CD4-positive, CD25-positive, alpha-beta regulatory T cell (primary cell): ENCODE measurements at places on chromosomes 2 and 18. TPM values are rescaled to one million over a fixed set of nuclear protein-coding genes. Genes with fewer than 3 reads are reported as not detected.

DNA sequence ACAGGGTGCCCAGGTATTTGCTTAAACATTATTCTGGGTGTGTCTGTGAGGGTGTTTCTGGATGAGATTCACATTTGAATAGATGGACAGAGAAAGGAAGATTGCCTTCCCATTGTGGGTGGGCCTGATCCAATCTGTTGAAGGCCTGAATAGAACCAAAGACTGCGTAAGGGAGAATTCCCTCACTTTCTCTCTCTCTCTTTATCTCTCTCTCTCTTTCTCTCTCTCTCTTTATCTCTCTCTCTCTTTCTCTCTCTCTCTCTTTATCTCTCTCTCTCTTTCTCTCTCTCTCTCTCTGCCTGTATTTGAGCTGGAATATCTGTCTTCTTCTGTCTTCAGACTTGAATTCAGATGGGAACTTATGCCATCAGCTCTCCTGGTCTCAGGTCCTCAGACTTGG lies 148.4 kb downstream of the FAM124B start:
- DNase-seq = no peak
- peaks cover 2% of the 10 kb centered on the region for H3K27me3 ChIP-seq
- H3K4me1 ChIP-seq = no peaks in the 10 kb centered on the region
- no peaks in the 10 kb centered on the region for H3K36me3 ChIP-seq
- no peak overlapping the region for H3K4me3 ChIP-seq

Gene TMEM163
- total RNA-seq = 0.64 TPM

- H3K36me3 ChIP-seq = no peaks in the 10 kb centered on the region
- no peaks in the 10 kb centered on the region for H3K4me1 ChIP-seq
- no peak overlapping the region for H3K4me3 ChIP-seq
- no peak for DNase-seq
These were observed 181.3 kb upstream of the SIX2 start for GRCh38 chr2:45190481-45190942.

DNA sequence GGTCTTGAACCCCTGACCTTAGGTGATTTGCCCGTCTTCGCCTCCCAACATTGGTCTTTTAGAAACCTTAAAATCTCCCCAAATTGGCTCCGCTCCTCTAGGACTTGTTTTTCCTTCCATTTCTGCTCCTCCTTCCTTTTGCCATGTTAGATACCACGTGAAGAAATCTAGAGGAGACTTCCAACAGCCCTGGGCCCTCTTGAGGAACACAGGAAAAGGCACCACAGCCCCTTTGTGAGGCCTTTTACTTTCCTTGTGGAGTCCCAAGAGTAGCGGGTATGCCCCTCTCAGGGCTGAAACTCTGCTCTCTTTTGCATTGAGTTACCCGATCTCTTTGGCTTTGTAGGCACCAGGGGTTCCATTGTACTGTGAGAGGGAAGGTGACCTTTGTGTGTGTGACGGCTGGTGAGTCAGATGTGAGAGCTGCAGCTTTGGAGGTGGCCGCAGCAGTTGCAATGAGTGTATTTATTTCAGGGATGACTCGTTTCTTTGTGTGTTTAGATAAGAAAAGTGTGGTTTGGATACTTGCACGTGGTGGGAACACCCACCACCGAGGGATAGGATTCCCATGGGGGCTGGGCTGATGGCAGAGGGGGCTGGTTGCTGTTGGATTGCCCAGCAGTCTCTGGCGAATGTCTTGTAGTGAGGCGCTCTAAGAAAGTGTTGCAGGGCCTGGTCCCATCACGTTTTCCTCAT lies 218.4 kb upstream of the HS6ST1 start:
- no peaks in the 10 kb centered on the region for H3K4me1 ChIP-seq
- H3K27ac ChIP-seq = no peak overlapping the region
- H3K36me3 ChIP-seq = no peaks in the 10 kb centered on the region
- no peak overlapping the region for H3K4me3 ChIP-seq

Gene SH3RF3
- 1.4 TPM for total RNA-seq

- no peak for DNase-seq
- H3K27me3 ChIP-seq = no peaks in the 10 kb centered on the region
- H3K27ac ChIP-seq = no peak overlapping the region
- H3K36me3 ChIP-seq = no peaks in the 10 kb centered on the region
- H3K4me1 ChIP-seq = no peaks in the 10 kb centered on the region
These were observed 41.0 kb downstream of the GLI2 start for GRCh38 chr2:120776649-120777048.

Gene CCDC121
- 0.79 TPM for total RNA-seq

Gene PPP1R7
- total RNA-seq = 68.0 TPM

DNA sequence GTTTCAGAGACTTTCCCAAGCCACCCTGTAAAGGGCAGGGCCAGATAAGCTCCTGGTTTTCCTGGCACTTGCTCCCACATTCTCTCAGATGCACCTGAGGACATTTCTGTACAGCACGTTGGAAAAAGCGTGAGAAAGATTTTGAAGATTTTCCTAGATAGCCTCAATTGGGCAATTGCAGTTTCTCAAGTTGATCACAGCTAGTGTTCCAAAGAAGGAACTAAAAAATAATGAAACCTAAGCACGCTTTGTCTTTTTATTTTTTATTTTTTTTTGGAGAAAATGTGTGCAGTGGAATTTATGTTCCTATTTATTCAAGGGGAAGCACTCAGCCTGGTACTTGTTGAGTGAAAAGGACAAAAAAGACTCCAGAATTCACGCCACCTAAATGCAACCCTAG lies 429.1 kb downstream of the RNF144A start:
- DNase-seq = no peak
- no peaks in the 10 kb centered on the region for H3K27me3 ChIP-seq
- H3K4me1 ChIP-seq = no peaks in the 10 kb centered on the region

- DNase-seq = no peak
- H3K36me3 ChIP-seq = no peaks in the 10 kb centered on the region
- no peak overlapping the region for H3K4me3 ChIP-seq
- H3K27ac ChIP-seq = no peak overlapping the region
These were observed 403.9 kb downstream of the SPAG16 start for GRCh38 chr2:213688133-213688532.
